ENCODE measurements at places on chromosomes 13 and 19.

DNA sequence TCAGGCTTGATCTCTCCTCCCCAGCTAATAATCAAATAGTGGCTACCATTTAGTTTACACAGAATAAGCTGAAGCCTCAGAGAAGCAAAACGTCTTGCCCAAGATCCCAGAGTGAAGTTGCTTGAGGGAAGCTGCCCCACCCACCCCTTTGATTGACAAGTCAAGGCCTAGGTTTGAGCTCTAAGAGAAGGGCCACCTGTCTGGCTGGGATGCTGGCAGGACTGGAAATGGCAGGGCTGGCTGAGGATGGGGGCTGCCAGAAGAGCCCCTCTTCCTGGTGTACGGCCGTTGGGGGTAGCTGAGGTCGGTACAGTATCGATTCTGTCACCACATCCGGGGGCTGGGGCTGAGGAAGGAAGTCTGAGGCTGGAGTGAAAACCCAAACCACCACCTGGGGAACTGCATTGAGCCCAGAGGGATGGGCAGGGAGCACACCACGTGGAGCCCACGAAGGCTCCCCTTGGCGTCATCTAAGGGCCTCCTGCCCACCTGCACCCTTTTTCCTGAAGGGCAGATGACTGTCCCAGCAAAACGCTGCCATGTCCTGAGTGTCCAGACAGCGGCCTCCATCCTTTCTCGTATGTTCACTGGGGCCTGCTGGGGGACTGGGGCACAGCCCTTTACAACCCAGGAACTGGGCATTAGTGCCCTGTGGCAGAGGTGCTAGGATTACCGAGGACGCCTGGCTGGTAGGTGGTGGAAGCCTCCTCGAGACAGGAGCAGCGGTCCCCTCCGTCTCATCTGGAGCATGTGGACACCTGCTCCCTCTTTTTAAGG is 1.4 kb upstream of the PRKD2 start:
- DNase-seq: no peak

DNA sequence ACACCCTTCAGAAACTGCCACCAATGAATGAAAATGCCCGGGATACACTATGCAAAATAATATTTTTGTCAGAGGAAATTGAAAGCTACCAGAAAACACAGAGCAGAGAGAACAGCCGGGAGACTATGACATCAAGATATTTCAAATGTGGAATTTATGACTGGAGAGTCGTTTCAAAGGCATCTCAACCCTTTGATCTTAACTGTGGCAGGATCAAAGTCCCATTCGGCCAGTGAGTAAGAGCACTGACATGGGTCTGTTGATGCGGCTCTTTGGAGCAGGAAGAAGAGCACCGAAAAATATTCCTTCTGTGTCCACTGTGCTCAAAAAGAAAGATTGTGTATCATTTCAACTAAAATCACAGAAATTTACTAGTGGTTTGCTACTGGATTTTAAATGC is 201.9 kb downstream of the RFC3 start:
- no peak for DNase-seq

DNA sequence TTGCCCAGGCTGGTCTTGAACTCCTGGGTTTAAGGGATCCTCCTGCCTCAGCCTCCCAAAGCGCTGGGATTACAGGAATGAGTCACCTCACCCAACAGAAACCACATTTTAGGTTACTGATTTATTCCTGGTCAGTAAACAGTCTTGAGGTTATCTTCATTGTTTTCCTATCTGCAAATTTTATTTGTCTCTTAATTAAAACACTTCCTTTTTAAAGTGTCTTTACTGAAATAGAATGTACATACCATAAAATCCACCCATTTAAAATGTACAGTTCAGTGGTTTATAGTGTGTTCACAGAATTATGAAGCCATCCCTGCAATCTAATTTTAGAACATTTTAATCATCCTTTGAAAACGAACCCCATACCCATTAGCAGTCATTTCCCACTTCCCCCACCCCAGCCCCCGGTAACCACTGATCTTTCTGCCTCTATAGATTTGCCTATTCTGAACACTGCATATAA is 63.0 kb downstream of the MAP4K1 start:
- no peak for DNase-seq

- DNase-seq: no peak
Observed at GRCh38 chr13:93066187-93066586, 160.4 kb upstream of the GPC6 start.

- DNase-seq: peak; percentile 75
Observed at GRCh38 chr13:79406597-79406908, 498 bp upstream of the RBM26 start.

- no peak for DNase-seq
Observed at GRCh38 chr19:31055454-31055853, 293.8 kb downstream of the TSHZ3 start.

- DNase-seq: no peak
Observed at GRCh38 chr19:31666126-31666525, 316.9 kb upstream of the TSHZ3 start.

DNA sequence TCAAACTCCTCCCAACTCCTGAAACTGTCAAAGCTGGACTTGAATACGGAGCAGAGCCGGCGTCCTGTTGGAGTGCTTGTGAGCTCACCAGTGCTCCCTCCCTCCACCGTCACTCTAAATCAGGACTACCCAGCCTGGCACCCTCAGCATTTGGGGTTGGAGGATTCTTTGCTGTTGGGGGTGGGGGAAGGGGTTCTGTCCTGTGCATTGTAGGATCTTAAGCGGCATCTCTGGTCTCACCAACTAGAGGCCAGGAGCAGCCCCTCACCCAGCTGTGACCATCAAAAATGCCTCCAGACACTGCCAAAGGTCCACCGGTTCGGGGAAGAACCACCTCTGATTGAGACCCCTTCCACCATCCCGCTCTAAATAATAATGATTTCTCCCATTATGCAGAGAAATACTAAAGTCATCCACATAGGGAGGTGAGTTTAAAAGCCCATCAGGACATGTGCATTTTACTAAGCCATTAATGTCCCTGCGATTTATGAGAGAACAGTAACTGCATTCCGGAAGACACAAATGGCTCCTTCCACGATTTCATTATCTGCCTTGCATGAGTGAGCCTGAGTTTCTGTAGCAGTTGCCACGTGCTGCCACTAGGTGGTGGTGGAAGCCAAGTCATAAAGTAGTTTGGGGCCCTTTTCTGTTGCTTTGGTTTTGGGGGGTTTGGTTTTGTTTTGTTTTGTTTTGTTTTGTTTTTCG is 16.1 kb upstream of the USP29 start:
- DNase-seq: peak; percentile 44

All from HEK293T (cell line).